Islet precursor cell (in vitro differentiated cells): ENCODE measurements at places on chromosomes 6 and 20.

DNA sequence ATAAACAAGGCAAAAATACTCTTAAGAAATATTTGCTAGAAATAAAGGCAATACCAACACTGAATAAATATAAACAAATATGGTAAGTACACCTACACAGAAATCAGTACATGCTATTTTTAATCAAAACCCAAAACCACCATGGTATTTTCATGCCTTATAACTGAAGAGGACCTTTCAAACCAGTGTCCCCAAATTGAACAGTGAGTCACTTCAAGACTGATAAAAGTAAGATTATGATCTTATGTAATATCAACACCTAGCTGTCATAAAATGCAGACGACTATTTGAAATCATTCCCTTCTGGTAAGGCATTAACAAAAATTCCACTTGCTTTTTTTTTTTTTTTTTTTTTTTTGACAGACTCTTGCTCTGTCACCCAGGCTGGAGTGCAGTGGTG lies 156.8 kb upstream of the RUNX2 start:
- no peak for DNase-seq

DNA sequence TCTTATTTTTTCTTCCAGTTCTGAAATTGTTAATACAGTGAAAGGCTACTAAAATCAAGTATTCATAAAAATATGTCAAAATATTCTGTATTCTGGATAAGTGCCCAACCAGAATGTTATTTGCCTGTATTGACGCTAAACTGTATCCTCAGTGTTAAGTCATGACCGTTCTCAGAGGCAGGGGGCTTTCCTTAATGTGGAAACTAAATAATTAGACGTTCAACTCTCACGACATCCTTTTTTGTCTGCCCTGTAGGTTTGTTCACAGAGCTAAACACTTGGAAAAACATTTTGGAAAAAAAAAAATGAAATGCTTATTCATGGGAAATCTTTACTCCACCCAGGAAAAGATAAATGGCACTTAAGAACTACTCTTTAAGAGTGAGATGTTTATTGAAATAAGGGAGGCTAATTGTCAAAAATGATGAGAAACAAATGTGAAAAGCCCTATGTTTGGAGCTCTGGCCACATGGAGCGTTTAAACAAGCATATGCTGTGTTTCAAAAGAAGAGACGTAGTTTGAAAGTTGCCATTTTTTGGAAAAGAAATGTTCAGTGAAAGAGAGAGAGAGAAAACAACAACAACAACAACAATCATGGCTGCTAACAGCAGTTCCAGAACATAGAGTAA lies 453.1 kb upstream of the MARCKS start:
- DNase-seq = no peak

GRCh38 chr20:63027922-63028389 lies 21.2 kb upstream of the BHLHE23 start:
- no peak for DNase-seq

DNA sequence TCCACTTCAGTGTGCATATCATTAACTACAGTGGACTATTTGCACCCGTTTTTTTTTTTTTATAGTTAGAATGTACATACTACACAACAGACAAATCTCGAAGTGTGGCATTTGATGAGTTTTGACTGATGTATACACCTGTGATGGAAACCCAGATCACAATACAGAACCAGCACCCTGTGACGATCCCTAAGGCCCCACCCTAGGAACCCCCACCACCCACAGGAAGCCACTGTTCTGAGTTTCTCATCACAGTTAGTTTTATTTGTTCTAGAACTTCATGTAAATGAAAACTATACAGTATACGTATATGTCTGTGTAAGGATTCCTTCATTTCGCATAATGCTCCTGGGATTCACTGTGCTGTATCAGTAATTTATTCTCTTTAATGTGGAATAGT lies 102.8 kb downstream of the IRF4 start:
- no peak for DNase-seq

GRCh38 chr6:33136310-33136900 lies 55.9 kb downstream of the COL11A2 start:
- no peak for DNase-seq

DNA sequence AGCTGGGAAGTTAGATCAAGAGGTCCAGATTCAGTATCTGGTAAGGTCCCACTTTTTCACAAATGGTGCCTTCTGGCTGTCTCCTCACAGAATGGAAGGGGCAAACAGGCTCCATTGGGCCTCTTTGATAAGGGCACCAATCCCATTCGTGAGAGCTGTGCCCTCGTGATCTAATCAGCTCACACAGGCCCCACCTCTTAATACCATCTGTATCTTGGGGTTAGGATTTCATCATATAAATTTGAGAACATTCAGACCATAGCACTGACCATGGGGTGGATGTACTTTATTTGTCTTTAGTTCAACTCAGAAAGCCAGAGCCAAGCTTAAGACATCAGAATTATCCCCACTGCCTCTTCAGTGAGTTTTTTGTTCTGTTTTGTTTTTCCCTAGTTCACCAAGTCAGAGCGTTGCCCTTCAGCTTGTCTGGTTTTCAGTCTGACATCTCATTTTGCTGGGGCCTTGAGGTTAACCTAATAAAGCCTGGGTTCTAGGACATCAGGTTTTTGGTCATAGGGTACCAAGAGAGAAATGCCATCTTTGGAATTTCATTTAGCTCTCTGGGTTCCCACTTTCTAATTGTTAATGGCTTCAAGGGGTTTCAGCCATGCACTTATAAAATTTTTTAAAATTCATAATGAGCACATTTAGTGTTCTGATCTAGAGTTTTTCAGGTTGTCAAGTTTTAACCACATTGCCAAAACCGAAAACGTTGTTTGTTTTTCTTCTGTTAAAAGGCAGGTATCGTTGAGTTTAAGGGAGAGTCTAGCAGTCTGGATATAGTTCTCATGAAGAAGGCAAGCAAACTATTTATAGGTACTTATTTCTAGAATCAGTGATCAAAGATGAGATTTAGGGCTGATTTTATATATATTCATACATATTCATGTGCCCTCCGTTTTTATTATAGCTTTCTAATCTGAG lies 19.0 kb downstream of the SENP6 start:
- DNase-seq = no peak

DNA sequence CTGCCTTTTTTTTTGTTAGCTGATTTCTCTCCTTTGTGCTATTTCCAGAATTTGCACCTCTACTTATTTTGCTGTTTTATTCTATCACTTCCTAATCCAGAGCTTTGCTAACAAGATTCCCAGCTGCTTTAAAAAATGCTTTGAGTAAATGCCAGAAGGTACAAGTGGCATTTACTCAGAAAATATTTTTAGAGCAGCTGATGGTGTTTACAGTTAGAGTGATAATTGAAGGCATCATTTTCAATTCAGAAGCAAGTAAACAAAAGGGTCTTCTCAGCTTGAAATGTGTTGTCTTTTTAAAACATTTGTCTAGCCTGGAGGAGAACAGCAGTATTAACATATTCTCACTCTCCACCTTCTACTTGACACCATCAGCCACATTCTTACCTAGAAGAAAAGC lies 99.9 kb downstream of the OTOR start:
- DNase-seq = no peak

DNA sequence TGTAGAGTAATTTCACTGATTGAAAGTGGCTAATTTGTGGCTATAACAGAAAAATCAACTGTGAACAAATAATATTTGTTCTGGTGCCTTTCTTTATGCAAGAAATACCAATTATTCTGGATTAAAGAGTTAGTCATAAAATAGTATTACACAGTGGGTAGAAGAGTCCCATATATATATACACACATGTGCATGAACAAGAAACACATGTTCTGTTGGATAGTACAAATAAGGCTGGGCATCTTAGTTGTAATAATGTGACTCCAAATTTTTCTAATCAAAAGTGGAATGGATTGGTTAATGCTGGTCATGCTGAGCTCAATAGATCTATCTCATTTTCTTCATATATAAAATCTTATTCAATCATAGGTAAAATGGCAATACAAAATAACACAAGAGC lies 179.4 kb downstream of the OGFRL1 start:
- no peak for DNase-seq

DNA sequence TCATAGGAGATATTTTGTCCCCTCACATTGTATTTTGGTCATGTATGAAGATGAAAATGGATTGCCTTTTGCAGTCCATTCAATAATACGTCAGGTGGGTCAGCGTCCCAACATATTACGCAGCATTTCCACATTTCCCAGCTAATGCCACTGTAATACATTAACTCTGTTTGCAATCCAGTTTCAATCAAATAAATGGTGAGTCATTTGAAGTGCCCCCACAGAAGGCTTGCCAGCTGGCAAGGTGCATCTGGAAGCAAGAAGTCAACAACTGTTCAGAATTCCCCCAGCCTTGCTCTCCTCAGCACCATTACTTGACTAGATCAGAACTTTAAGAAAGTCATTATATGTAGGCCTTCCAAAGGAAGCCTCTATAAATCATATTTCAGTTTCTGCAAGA lies 50.4 kb downstream of the PHACTR1 start:
- no peak for DNase-seq

DNA sequence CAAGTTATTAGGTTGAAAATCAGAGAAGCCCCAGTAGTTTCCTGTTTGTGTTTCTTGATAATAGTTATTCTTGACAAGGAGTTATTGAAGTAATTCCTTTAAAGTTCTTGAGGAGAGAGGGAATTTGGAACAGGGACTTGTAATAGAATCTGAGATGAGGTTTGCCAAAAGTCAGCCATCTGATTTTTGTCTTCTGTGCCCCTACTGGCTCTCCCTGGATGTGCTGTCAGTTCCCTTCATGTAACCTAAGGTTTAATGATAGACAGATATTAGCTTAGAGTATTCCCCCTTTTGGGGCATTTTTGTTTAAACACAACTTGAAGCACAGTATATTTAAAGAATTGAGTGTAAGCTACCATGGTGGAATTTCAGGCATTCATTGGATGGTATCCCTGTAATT lies 71.4 kb downstream of the CARMIL1 start:
- no peak for DNase-seq

DNA sequence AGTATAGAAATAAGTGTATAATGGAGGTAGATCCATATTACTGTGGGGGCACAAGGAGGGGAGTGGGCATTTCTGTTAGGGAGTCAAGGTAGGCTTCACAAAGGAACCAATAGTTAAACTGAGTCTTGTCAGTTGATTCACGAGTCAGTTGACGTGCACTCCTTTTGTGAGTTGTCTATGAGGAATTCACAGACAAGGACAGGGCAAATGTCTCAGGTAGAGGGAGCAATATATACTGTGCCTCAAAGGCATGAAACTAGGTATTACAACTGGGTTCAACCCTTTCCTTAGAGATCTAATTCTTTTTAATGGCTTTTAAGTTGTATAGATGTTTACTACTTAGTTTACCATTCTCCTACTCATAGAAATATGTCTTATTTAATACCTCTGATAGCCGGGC lies 11.0 kb downstream of the TMEM14C start:
- peak; percentile 7 for DNase-seq

DNA sequence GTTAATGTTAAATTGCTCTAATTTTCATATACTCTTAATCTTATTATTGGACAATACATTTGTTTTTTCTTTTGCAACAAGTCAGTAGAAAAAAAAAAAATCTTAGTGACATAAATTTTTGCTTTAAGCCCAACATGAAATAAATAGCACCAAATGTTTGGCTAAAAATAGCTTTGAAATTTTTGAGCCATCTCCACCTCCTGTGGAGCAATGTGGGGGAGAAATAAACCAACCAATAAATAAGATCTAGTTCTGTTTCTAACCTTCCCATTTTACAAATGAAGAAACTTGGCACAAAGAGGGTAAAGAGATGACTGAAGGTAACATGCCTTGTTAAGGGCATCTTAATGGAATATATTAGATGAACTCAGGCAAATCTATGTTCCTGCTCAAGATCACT lies 91.4 kb downstream of the PRKN start:
- no peak for DNase-seq

DNA sequence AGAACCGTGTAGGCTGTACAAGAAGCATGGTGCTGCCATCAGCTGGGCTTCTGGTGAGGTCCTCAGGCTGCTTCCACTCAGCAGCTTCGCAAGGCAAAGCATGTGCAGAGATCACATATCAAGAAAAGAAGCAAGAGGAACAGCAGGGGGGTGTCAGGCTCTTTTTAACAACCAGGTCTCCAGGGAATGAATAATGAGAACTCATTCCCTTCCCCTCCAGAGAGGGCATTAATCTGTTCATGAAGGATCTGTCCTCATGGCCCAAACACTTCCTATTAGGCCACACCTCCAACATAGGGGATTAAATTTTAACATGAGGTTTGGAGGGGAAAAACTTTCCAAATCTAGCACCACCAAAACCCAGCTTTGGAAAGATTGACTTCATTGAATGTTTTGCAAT lies 20.0 kb downstream of the GINM1 start:
- no peak for DNase-seq

- no peak for DNase-seq
Measured at GRCh38 chr20:59740621-59741020, 136.3 kb downstream of the PHACTR3 start.

DNA sequence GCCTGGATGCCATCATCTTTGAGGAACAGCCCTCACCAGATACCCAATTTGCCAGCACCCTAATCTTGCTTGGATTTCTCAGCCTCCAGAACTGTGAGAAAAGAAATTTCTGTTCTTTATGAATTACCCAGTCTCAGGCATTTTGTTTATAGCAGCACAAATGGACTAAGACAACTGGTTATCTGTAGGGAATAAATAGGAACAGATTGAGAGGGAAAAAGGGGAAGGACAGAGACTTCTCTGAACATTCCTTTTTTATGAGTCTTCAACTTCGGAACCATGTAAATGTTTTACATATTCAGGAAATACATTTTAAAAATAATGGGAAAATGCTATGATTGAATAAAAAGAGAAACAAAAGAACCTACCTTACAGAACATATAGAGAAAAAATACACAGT lies 20.9 kb downstream of the KCTD20 start:
- no peak for DNase-seq

DNA sequence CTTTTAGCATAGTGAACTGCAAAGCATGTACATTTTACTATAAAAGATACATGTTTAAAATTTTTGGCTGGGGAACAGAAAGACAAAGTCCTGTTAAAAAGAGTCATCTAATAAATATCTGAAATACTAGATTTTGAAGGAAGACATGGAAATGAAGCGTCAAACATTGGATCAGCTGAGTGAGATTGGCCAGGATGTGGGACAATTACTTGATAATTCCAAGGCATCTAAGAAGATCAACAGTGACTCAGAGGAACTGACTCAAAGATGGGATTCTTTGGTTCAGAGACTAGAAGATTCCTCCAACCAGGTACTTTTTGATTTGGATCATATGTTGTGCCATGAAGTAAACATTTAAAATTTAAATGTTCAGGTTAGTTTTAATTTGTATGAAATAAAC lies 162.3 kb downstream of the UTRN start:
- no peak for DNase-seq

GRCh38 chr6:63504777-63505384 lies 67.4 kb upstream of the LOC128125822 start:
- no peak for DNase-seq

GRCh38 chr6:44105146-44105545 lies 22.1 kb downstream of the MRPL14 start:
- DNase-seq = no peak

DNA sequence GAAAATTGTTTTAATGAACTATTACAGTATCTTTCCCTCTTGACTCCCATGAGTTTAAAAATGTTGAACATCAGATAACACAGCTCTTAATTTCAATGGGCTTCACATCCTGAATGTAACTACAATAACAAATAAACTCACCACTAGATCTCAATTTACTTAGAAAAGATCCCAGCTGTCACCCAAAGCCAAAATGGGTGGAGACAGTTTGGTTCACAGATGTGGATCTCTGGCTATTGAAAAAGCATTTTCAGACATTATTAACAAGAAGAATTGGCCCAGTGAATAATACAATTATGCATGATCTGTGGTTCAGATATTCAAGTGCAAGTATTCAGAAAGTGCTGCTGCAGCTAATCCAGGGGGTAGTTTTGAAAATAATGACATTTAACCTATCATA lies 184.7 kb upstream of the RALGAPA2 start:
- DNase-seq = no peak

- no peak for DNase-seq
Measured at GRCh38 chr6:148678682-148679081, 68.1 kb upstream of the UST start.
